ENCODE measurements at places on chromosomes 2 and 18.

DNA sequence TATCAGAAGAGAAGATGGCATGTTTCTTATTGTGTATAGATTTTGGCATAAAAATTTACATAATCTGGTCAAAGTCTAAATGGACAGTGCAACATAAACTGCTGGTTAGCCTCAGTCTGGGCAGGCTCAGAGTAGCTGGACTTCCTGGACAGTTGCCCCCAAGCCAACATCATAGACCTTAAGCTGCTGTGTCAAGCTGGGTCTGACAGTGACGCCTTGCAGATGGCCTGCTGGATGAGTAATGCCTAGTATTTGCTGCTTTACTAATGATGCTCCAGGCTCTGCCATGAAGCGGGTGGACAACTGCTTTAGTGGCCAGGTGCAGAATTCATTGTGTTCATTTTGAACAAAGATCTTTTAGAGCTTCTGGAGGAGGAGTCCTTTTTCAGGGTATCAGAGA is 603.7 kb upstream of the ZEB2 start:
- DNase-seq, result no peak

GRCh38 chr2:194383401-194383800 is 1273.6 kb upstream of the SLC39A10 start:
- DNase-seq, result no peak

- no peak for DNase-seq
Observed at GRCh38 chr2:128557831-128558241, 239.2 kb upstream of the HS6ST1 start.

GRCh38 chr18:27249933-27250332 is 64.8 kb upstream of the CHST9 start:
- no peak for DNase-seq

- DNase-seq, result no peak
Observed at GRCh38 chr2:23828986-23829385, 97.9 kb downstream of the ATAD2B start.

- peak; percentile 60 for DNase-seq
Observed at GRCh38 chr2:231640641-231641111, 48.0 kb downstream of the TEX44 start.

DNA sequence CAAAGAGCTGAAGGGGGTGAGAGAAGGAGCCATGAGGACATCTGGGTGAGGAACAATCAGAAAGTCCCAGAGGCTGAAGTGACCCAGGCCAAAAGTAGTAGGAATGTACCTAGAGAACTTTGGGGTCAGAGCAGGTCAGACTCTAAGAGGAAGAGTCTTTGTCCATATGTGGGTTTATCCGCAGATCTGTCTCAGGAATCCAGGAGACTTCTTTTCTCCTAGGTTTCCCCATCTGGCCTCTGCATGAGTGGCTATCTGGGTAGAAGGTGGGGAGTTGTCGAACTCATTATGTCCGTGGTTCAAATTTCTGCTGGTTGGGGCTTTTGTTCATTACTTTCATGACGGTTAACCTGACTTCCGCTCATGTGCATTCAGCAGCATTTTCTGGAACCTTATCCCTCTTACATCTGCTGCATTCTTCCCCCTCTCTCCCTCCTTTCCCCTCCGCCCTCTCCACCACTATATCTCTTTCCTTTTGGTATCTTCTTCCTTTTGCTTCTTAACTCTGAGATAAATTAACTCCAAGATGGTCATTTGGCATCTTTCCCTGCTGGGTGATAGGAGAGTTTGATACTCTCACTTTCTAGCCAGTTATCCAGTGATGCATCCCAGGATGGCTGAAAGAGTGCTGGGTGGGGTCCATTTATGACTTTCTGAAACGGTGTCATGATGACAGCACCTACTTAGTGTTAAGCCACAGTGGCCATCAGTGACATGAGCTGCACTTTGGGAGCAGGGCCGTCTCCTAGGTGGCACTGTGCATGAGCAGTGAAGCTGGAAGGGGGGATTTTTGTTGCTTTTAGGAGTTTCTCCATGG is 2.1 kb downstream of the LIPG start:
- DNase-seq, result no peak

GRCh38 chr2:217642944-217643343 is 359.9 kb downstream of the TNS1 start:
- DNase-seq, result no peak

DNA sequence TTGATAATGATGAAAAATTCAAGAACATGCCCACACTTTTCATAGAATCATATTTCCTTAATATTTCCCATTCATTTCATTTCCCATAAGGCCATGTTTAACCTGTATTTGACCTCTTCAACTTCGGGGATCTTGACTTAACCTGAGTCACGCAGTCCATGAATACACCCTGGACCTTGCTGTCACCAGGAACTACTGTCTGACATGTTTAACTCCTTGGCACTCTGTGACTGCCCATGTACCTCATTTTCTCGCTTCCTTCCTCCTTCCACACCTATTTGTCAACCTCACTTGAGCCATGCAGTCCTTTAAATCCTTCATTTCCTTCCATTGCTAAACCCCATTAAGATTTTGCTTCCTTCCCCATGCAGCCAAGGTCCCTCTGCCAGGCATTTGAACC is 16.3 kb downstream of the ABCB11 start:
- DNase-seq, result no peak
